ENCODE measurements at places on chromosomes 1 and 21.

DNA sequence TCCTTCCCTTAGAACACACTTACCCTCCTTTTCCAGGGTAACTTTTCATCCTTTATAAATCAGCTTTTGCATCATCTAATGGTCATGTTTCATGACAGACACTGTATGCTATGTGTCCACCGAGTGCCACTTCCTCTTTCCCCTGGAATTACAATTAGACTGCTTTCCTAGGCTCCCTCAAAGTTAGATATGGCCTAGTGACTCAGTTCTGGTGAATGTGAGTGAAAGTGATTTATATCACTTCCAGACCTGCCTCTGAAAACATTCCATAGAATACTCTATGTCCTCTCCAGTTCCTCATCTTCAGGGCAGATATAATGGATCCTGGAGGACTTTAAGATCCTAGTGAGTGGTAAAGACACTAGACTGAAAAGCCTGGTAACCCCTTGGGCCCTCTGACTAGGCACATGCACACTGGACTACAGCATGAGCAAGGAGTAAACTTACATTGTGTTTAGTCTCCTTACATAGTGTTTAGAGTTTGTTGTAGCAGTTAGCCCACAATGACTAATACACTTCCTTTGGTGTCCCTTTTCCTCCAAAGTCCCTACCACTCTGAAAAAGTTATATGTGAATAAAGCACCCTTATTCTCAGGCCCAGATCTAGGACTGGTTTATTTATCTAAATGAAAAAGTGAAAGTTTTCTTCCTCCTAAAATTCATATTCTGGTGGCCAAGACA, 59.3 kb downstream of the GPR88 start:
- peak; percentile 98 for DNase-seq

- no peak for DNase-seq
Measured at GRCh38 chr1:230169454-230170152, 102.6 kb downstream of the GALNT2 start.

- DNase-seq: peak; percentile 34
Measured at GRCh38 chr1:20102875-20103274, 16.5 kb downstream of the PLA2G2D start.

DNA sequence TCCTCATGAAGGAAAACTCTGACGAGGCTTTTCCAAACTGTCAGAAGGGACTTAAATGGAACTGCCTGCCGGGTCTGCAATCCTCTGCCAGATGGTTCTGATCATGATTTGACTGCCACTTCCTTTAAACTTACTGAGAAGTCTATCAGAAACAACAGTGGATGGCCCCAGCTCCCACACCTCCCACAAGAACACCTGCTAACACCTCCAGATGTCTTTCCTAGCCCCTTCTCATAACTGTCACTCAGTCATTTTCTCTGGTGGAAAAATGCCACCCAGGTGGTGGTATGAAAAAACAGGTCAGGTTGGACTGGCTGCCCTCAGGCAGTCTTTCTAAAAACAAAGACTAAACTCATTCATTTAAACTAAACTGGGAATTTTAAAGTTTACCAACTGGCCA, 66.7 kb upstream of the ABCD3 start:
- DNase-seq: no peak

DNA sequence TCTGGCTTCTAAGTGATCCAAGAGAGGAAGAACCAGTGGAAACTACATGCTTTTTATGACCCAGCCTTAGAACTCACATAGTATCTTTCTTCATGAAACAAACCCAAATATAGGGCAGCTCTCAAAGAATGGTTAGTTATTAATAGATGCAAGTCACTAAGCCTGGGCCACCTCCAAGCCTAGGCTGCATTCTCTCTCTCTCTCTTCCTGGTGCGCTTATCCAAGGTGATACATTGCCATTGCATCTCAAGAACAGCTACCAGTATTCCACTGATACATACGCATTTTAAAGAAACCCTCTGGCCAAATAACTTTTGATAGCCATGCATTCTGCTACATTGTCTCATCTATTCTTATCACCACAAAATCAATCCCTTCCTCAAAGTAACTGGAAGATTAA, 455.6 kb upstream of the ADGRL2 start:
- no peak for DNase-seq

- DNase-seq: peak; percentile 82
Measured at GRCh38 chr1:175129182-175129581, 61.5 kb downstream of the TNN start.
